ENCODE measurements at places on chromosomes 7 and 10. TPM values are rescaled to one million over a fixed set of nuclear protein-coding genes. Genes with fewer than 3 reads are reported as not detected.

Gene OPTN
- 60.3 TPM for total RNA-seq

Gene PARG
- 13.7 TPM for total RNA-seq

Gene BUD23
- 31.6 TPM for total RNA-seq

Gene GPR158
- total RNA-seq, result 0.09 TPM

Gene PNLIPRP1
- not detected for total RNA-seq

Gene PDE1C
- 6.4 TPM for total RNA-seq

Gene ZNF488
- 0.47 TPM for total RNA-seq

Gene KCNMA1
- 11.2 TPM for total RNA-seq

Gene C10orf105
- 0.12 TPM for total RNA-seq

Gene FAM131B
- total RNA-seq, result 2.9 TPM

Gene PTER
- 14.2 TPM for total RNA-seq

Gene BMI1
- 35.9 TPM for total RNA-seq

Gene SLC39A12
- total RNA-seq, result not detected

Gene GPR26
- not detected for total RNA-seq

Gene GIMAP2
- 0.09 TPM for total RNA-seq

Gene CACNA2D1
- 24.2 TPM for total RNA-seq

Gene FAM237B
- total RNA-seq, result not detected

Gene ADAM22
- total RNA-seq, result 0.12 TPM

Gene NCF1
- not detected for total RNA-seq

Gene CEP41
- 16.8 TPM for total RNA-seq

Gene CUEDC2
- total RNA-seq, result 81.8 TPM

Gene TDRD1
- 0.23 TPM for total RNA-seq

Gene TIMM23
- 58.7 TPM for total RNA-seq

Gene SHTN1
- 1.3 TPM for total RNA-seq

Gene UMAD1
- 7.5 TPM for total RNA-seq

Gene MYL10
- total RNA-seq, result not detected

Gene CPA2
- not detected for total RNA-seq

Gene SGCE
- 87.5 TPM for total RNA-seq

Gene OR2A12
- total RNA-seq, result not detected

Gene OR13A1
- total RNA-seq, result not detected

Gene PNLIPRP3
- not detected for total RNA-seq

Gene BLNK
- total RNA-seq, result not detected

Gene MSMB
- not detected for total RNA-seq

Gene IGF2BP3
- 34.3 TPM for total RNA-seq

Gene DPP6
- total RNA-seq, result 0.35 TPM

Gene ELFN1
- total RNA-seq, result 0.93 TPM

Gene CPEB3
- 0.82 TPM for total RNA-seq

Gene SMO
- 18.9 TPM for total RNA-seq

Gene FAM24B
- total RNA-seq, result 3.2 TPM

Data from pericardium fibroblast (primary cell).